ENCODE measurements at places on chromosomes 4 and X.

GRCh38 chr4:51844153-51845054 is 1.5 kb downstream of the DCUN1D4 start:
- DNase-seq, result peak; percentile 72

DNA sequence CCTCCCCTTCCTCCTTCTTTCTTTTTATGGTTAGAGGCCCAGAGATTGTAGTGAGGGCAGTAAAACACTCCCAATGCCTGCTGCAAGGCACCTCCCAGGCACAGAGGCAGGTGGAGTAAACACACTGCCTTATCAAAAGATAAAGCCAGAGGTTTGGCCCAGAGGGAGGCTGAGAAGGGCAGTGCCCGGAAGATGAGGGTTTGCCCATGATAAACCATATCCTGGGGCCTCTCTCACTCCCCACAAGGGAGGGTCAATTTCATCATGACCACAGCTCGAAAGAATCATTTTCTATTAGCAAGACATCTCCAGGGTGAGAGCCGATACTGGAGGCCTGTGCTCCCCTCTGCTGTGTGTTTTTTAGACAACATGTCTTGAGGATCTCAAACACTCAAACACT is 98.5 kb upstream of the FAM9C start:
- DNase-seq, result no peak

DNA sequence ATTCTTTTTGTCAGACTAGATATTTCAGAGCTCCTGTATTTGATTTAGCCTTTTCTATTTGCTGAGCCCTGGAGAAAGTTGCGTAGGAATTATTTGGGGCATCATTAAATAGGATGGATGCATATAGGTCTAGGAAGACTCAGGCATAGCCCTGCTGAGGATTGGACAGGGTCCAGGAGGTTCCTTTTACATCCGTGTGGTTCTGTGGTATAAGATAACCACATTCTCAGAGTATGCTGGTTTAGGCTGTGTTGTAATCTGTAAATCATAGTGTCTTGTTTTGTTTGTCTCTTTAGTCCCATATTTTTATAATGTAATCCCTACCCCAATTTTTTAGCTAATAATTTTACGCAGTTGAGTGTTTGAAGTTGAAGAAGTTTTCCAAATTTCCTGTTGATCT is 513.7 kb downstream of the RPA4 start:
- DNase-seq, result no peak

- no peak for DNase-seq
Measured at GRCh38 chr4:117400039-117400835, 314.9 kb upstream of the TRAM1L1 start.

GRCh38 chr4:105106426-105106825 is 40.2 kb upstream of the TET2 start:
- DNase-seq, result no peak

GRCh38 chrX:46588263-46588662 is 14.7 kb downstream of the CHST7 start:
- no peak for DNase-seq

GRCh38 chr4:163591614-163592020 is 97.1 kb downstream of the TMA16 start:
- DNase-seq, result no peak

- no peak for DNase-seq
Measured at GRCh38 chrX:115067812-115068211, 50.4 kb upstream of the IL13RA2 start.

- no peak for DNase-seq
Measured at GRCh38 chr4:119471259-119471658, 149.3 kb upstream of the FABP2 start.

DNA sequence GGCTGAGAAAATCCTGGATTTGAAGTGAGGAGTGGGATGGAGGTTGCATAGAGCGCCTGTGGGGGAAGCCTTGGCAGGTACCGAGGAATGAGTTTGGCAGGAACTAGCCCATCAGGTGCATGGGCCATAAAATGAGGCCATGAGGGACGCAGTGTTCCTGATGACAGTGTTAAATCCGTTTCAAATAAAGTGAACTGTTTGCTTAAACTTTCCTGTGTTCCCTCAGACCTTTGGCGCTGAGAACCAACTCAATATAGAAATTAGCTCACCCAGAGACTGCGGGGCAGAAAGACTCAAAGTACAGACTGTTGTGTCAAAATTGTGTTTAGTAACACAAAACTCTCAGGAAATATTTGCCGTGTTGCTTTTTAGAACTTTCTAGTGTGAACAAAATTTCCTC is 250.0 kb upstream of the NR3C2 start:
- no peak for DNase-seq

DNA sequence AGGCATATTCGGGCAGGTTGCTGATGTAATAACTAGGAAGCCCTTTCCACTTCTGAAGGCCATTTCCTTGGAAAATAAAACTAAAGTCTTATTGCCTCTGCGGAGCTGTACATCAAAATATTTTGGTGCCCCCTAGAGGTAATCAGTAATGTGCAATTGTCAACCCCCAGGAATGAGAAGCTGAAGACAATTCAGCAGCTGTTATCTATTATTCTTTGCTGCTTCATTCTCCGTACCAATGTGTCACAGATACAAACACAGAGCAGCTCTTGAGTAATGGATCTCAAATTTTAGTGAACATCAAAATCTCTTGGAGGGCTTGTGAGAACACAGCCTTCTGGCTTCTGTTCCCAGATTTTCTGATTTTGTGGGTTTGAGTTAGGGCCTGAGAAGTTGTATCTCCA is 3.5 kb upstream of the SLIT2 start:
- no peak for DNase-seq

- DNase-seq, result peak; percentile 38
Measured at GRCh38 chrX:64427787-64428186, 32.5 kb upstream of the MTMR8 start.

DNA sequence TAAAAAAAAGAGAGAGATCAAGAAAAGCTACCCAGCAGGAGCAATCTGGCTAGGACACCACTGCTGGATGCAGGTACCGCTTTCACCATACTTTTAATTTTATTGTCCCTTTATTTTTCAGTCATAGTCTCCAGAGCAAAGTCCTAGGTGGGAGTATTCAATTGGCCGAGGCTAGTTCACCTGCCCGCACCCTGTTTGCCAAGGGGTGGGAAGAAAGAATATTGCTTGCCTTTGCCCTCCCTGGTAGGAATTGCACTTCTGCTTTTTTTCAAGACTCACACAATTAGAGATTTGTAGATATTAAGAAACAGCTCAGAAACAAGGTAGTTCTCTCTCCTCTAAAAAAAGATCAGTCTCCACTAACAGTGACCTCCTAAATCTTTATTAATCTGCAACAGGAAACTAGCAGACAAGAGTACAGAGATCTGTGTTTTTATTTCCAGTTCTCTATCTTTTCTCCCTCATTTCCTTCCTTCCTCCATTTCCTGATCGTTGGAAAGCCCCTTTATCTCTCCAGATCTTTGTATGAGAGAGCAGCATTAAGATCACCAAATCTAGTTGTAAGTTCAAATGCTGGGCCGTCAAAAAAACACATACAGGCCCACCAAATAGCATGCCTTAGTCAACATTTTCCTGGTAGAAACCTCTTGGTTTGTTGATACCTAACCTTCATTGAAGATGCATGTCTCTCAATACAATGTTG is 9.4 kb upstream of the RPGR start:
- DNase-seq, result no peak

- DNase-seq, result peak; percentile 34
Measured at GRCh38 chrX:150363561-150364346, 637 bp downstream of the MAMLD1 start.

- no peak for DNase-seq
Measured at GRCh38 chr4:185424905-185425646, 688 bp downstream of the UFSP2 start.

- DNase-seq, result peak; percentile 51
Measured at GRCh38 chrX:81201671-81202455, at the start of the genes HMGN5 and SH3BGRL. HMGN5 (minus strand) TSS chrX:81201913; CDS start chrX:81121549, 80,364 bp downstream. SH3BGRL (plus strand) TSS chrX:81202102; CDS start chrX:81202201, 99 bp downstream.

DNA sequence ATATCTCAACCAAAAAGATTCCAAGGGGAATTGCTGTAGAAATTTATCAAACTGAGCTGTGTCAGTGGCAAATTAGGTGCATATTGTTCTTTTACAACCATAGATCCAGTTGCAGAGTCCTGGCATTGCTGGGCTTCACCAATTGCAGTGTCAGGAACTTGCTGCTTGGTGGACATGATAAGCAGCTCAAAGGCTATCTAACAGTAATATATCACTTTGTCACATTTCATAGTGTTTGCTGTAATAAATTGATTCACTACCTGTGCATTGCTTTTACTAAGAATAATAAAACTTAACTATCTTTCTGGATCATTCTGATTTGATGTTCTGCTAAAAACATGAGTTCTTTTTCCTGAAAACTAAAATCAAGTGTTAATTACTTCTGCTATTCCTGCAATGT is 30.9 kb upstream of the ACE2 start:
- no peak for DNase-seq

DNA sequence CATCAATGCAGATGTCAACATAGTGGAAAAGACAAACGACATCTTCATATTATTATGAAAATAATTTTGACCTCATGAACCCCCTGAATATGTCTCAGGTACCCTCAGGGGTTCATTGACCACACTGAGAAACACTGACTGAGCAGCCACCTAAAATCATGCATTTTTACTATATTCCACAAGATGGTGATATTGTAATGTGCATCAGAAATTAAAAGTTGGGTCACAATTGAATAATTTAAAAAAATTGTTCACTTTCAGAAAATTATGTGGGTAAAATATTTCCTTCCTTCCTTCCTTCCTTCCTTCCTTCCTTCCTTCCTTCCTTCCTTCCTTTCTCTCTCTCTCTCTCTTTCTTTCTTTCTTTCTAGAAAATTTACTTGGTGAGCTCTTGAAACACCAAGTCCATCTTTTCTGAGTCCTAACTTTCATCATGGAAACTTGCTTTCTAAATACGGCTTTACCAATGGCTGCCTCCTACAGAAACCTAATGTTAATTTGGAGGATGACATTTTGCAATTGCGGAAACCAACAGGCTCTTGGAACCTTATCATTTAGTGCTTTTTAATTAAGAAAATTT is 103.6 kb downstream of the RTL3 start:
- DNase-seq, result no peak

DNA sequence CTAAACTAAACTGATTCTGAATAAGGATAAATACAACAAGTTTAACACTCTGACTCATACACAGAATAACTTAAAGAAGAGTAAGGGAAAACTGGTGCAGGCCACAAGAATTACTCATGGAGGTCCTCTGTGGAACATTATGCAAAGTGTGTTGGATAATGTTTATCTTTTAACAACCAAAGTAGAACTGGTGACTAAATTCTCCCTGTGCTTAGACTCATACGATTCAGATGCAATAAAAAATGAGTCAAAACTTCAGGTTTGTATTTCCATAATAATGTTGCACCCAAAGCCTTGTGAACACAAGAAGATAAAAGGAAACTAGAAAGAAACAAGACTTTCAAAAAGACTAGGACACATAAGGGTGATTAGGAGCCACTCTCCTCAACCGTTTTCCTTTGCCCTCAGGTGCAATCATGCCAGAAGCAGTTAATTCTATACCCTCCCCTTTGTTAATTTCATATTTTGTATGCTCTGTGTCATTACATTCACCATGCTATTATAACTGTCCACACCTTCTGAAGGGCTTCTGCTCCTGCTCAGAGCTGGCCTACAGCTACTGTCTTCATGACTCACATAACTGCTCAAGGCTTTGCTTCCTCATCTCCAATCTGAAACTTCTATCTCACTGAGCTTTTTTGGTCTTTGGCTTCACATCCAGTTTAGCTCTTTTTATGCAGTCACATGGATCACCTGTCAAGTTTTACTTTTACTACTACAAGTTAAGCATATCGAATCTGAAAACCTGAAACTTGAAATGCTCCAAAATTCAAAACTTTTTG is 60.2 kb downstream of the KCNIP4 start:
- DNase-seq, result peak; percentile 10

- DNase-seq, result no peak
Measured at GRCh38 chrX:11119313-11119943, 8.3 kb downstream of the HCCS start.

All from stimulated activated naive CD8-positive, alpha-beta T cell treated with anti-CD3 and anti-CD28 coated beads, Interleukin-15, amount 100 ng/mL, for 72 hours (primary cell).